Type B pancreatic cell (in vitro differentiated cells): ENCODE measurements at places on chromosomes 5 and 9.

DNA sequence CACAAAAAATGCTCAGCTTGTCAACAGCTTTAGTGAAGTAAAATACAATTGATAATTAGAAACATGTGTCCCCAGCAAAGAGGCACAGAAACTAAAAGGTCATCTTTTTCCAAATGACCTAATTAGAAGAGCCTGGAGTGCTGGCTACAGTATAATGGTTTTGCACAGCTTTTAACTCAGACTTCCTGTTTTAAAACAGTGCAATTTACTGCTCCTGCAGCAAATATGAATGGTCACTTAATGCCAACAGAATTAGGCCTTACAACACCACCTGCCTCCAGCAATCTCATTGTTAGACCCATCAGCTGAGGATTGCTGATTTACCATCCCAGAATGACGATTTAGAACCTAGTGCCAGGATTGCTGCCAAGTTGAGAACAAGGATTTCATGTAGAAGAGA is 239.3 kb downstream of the CETN3 start:
- no peak for DNase-seq

DNA sequence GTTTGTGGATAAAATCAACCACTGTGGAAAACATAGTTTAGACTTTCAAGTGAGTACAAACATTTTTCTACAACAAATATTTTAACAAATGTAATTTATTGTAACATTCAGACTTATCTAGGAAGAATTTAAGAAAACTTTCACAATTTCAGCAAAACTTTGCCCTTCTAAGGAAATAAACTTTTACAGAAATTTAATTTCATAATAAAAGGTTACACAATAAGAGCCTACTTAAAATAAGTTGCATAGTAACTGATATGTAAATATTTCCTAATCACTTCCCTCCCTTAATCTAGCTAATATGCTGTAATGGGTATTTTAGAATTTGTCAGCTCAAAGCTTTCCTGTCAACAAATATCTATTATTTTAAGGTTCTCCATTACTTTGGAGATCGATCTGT is 1899.9 kb downstream of the MAT2B start:
- no peak for DNase-seq

GRCh38 chr5:124474528-124475215 is 271.8 kb downstream of the ZNF608 start:
- DNase-seq, result no peak

- no peak for DNase-seq
These were observed 385.3 kb upstream of the RIOK2 start for GRCh38 chr5:97568382-97568781.

GRCh38 chr5:68283766-68284165 is 68.2 kb downstream of the PIK3R1 start:
- no peak for DNase-seq

GRCh38 chr5:74766418-74766848 is 484 bp downstream of the GFM2 start:
- DNase-seq, result no peak
